PC-9 (cell line): ENCODE measurements at places on chromosomes 4 and X.

GRCh38 chrX:45309096-45309495, 108.4 kb upstream of the DIPK2B start:
- DNase-seq: no peak

GRCh38 chr4:125904802-125905201, 590.0 kb downstream of the FAT4 start:
- DNase-seq: no peak

- no peak for DNase-seq
Measured at GRCh38 chrX:73758250-73758649, 195.3 kb downstream of the CHIC1 start.

GRCh38 chr4:74018771-74019170, 19.7 kb downstream of the CXCL3 start:
- DNase-seq: no peak

- no peak for DNase-seq
Measured at GRCh38 chr4:4328840-4329239, 38.8 kb downstream of the ZBTB49 start.

DNA sequence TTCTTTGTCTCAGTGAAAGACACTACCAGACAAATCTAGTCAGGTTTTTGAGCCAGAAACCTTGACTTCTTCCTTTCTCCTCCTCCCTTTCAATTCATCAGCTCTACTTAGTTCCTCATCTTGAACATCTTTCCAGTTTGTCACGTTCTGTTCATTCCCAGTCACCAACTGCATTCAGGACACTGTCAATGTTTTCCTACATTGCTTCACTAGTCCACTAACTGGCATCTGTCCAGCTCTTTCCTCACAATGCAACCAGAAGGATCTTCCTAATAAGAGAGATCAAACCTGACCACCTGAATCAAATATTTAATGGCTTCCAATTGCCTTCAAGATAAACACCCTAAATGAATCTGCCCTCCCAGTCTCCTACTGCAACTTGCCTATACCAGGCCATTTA, 52.5 kb downstream of the SYNPO2 start:
- no peak for DNase-seq

GRCh38 chr4:88041626-88042025, 34.2 kb downstream of the PKD2 start:
- no peak for DNase-seq

GRCh38 chr4:5409237-5409636, 299.1 kb downstream of the EVC2 start:
- DNase-seq: no peak

GRCh38 chr4:27057053-27057452, 196.4 kb downstream of the STIM2 start:
- no peak for DNase-seq

- no peak for DNase-seq
Measured at GRCh38 chr4:56976283-56976836, 1.0 kb downstream of the NOA1 start.

- no peak for DNase-seq
Measured at GRCh38 chr4:68385267-68385666, 35.4 kb upstream of the YTHDC1 start.

DNA sequence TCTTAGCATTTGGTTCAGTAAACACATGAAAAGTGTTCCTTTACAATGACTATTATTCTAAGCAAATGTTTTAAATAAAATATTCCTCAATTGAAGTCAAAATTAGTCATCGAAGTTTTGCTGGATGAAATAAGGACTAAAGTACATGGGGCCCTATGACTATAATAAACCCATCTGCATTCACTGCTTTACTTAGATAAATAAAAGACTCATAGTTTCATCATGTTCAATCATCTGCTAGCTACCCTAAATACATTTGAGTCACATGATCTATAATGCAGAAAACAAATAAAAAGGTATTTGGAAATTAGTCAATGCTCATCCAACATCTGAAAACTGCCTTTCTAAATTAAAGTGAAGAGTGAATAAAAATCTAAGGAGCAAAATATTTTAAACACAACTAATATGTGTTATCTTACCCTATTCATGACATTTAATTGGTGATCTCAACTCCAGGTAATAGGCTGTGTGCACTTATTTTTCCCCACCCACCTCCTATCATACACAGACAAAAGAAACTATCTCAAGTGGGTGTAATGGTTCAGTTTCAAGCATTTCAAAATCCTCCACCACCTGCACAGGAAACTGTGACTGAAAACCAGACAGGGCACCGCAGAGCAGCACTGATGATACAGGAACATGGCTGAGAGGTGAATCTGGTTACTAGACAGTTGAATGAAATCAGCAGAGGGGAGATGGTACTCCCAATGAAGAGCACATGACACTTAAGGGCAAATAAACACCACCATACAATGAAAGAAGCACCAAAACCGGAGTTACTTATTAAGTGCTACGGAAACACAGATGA, 78.6 kb downstream of the CAMK2D start:
- DNase-seq: no peak

- no peak for DNase-seq
Measured at GRCh38 chrX:42247241-42247640, 323.9 kb upstream of the CASK start.

GRCh38 chrX:19152762-19153161, 30.5 kb upstream of the ADGRG2 start:
- no peak for DNase-seq

GRCh38 chr4:103030791-103031190, 11.3 kb upstream of the SLC9B1 start:
- DNase-seq: no peak

GRCh38 chr4:55395218-55395528, 584 bp upstream of the TMEM165 start:
- no peak for DNase-seq

DNA sequence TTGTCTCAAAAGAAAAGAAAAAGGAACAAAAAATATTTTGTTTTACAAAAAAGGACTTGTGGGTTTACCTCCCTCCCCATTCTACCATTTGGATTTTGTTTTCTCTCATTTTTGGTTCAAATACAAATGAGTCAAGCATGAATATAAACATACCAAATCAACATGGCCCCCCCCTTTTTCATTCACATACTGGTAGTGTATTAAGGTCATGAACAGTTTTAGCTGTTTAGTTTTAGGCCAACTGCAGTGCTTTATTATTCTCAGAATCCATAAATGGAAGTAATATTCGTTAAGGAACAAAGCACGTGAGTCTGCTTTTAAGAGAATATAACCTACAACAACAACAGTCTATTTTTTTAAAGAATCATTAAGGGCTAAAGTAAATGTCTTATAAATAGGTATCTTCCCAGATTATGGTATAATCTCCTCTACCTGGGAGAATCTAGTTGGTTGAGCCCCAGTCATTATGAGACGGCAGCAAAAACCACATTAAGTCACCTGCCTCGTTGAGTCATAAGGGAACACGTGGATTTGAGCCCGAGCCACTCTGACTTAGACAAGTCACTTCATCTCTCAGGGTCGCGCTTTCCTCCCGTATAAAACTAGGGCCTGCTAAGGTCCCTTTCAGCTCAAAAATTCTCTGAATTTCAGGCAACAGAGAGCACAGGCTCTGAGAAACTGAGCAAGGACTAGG, 26.7 kb downstream of the BCLAF3 start:
- no peak for DNase-seq

- DNase-seq: no peak
Measured at GRCh38 chrX:129600981-129601424, 53.8 kb downstream of the APLN start.

DNA sequence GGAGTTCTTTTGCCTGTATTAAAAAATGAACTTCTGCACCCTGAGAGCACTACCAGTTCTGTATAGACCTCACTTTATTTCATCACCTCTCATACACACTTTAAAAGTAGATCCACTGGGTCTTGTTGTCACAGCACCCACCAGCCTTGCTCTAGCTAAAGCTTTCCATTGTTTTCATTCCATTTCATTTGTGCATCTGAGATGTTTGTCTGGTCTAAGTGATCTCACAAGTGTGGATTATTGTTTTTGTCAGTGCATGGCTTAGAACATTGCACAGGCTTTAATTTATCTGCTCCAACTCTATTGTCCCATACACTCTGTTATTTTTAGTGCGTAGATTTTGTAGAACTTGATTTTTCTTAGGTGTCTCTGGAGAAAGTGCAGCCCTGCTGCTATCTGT, 1157.5 kb upstream of the PABPC4L start:
- no peak for DNase-seq

GRCh38 chr4:87560802-87561201, 31.6 kb upstream of the SPARCL1 start:
- no peak for DNase-seq

GRCh38 chr4:188005561-188005960, 10.0 kb downstream of the ZFP42 start:
- DNase-seq: no peak

DNA sequence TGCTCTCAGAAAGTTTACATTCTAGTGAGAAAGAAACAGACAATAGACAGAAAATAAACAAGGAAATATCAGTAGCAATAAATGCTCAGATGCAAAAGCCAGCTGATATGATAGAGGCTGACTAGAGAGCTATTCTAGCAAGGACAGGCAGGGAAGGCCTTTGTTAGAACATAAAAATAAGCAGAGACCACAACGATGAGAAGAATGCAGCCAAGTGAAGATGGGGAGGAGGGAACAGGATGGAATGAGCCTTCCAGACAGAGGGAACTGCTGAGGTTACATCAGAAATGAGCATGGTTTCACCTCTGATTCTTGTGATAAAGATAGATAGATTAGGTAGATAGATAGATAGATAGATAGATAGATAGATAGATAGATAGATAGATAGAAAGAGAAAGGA, 7.6 kb upstream of the SOWAHB start:
- DNase-seq: no peak

DNA sequence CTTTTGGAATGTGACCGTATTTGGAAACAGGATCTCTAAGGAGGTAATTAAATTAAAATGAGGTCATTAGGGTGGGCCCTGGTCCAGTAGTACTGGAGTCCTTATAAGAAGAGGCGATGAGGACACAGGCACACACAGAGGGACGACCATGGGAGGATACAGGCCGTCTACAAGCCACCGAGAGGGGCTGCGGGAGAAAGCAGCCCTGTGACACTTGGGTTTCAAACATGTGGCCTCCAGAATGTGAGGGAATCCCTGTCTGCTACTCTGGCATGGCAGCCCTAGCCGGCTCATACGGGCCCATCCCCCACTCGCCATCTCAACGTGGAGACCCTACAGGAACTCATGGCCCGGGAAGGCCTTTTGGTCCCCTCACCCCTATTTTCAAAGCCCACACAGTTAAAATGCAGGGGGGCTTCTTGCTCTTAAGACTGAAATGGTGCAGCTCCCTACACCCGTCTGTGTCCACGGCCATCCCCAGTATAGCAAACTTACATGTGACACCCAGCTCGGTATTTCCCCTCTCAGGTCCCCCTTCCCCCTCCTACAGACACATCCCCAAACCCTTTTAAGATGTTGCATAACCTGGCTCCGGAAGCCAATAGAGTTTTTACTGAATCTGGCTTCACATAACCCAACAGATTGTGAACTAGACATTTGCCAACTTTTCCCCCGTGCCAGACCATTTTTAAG, 124.1 kb upstream of the TBL1X start:
- no peak for DNase-seq

- peak; percentile 53 for DNase-seq
Measured at GRCh38 chr4:8221476-8221875, 22.4 kb downstream of the SH3TC1 start.

- DNase-seq: no peak
Measured at GRCh38 chr4:114827651-114828050, 229.0 kb downstream of the UGT8 start.

- DNase-seq: no peak
Measured at GRCh38 chrX:148647651-148648050, 147.2 kb downstream of the AFF2 start.

DNA sequence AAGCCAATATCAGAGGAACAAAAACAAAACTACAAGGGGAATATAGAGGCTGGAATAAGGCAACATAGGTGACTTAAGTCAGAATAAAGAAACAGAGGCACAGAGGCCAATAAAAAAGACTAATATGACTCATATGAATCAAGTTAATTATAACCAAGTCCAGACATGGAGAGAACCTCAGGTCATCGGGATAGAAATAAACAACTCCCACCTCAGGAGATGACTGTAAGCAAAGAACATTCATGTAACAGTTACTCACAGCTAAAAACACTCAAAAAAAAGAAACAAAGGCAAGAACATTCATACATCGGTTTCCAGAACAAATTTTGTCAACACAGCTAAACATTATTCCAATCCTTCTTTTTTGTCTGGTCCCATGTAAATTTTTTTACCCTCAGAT, 60.3 kb upstream of the RXFP1 start:
- DNase-seq: no peak

DNA sequence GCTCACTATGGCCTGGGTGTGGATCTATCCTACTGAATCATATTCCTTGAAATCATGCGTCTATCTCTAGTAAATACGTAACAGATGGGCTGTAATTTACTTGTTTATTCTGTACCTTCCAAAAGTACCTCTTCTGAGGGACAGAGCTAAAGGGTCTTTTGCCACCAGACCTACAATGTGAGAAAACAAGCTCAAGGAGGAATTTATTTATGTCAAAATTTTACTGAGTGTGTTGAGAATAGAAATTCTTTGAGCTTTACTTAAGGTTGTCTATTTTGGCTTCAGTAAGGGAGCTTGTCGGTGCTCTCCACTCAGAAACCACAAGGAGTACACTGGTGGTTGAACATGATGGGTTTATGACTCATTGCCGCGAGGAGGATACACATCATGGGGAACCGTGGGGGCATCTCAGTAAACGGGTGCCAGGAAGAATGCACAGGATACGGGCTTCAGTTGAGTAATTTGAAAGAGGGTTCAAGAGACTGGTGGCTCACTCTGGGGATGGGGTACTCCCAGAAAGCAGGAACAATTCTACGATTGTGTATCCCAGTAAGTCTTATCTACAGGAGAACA, 3.0 kb downstream of the ANK2 start:
- DNase-seq: no peak

DNA sequence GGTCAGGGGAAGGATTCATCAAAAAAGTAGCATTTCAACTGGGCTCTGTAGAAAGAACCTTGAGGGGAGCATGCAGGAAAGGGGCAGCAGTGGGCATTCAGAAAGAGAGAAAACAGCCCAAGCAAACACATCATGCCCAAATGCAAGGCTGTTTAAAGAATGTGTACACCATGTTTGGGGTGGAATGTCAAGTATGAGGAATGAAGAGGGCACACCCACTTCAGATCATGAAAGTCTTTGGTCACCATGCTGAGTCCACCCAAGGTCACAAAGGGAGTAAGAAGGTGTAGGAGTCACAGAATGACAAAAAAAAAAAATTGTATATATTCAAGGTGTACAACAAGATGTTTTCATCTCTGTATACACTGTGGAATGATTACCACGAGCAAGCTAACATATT, 9.4 kb downstream of the S100G start:
- DNase-seq: no peak

GRCh38 chrX:133608406-133608805, 193.1 kb upstream of the GPC4 start:
- no peak for DNase-seq

DNA sequence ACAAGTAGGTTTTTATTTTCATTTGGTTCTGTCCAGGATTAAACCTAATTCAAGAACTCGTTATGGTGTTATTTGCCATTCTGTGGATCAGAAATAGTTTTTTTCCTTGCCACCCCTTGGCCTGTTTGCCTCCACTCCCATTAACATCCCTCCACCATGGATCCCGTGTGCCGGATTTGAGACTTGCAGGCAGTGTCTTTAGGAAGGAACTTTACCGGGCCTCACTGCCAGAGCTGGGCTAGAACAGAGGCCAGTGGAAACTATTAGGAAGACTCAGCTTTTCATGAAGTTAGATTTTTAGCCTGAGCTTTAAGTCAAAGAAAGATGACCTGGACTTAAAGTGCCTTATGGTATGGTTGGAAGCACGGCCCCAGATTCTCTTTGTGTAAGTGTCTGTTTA, 2.4 kb downstream of the KLHL2 start:
- DNase-seq: no peak
